Activated CD4-positive, alpha-beta T cell treated with anti-CD3 and anti-CD28 coated beads, Interleukin-2, amount 50 U/mL, for 16 hours (primary cell): ENCODE measurements at places on chromosomes 12 and 14.
A peak's percentile ranks its signal among the peaks of the same experiment; 100 is the strongest.

- DNase-seq, result peak; percentile 67
Observed at GRCh38 chr12:110312581-110313360, 31.7 kb downstream of the ATP2A2 start.

DNA sequence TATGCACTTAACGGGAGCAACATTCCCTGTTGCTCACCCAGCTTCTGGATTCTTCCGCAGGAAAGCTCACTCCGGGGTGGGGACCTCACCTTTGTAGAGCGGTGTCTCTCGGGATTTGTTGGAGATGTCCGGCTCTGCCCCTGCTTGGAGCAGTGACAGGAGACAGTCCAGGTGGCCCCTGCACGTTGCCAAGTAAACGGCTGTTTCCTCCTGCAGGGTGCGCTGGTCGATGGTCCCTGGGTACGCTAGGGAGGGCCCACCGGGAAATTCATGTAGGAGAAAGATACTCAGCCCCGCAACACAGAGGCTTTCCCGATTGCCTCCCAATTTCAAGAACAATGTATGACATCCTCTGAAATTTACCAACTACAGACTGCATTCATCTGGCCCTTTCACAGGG lies 23.1 kb downstream of the ASB2 start:
- no peak for DNase-seq

GRCh38 chr14:22668863-22669262 lies 24.7 kb upstream of the OR6J1 start:
- no peak for DNase-seq

DNA sequence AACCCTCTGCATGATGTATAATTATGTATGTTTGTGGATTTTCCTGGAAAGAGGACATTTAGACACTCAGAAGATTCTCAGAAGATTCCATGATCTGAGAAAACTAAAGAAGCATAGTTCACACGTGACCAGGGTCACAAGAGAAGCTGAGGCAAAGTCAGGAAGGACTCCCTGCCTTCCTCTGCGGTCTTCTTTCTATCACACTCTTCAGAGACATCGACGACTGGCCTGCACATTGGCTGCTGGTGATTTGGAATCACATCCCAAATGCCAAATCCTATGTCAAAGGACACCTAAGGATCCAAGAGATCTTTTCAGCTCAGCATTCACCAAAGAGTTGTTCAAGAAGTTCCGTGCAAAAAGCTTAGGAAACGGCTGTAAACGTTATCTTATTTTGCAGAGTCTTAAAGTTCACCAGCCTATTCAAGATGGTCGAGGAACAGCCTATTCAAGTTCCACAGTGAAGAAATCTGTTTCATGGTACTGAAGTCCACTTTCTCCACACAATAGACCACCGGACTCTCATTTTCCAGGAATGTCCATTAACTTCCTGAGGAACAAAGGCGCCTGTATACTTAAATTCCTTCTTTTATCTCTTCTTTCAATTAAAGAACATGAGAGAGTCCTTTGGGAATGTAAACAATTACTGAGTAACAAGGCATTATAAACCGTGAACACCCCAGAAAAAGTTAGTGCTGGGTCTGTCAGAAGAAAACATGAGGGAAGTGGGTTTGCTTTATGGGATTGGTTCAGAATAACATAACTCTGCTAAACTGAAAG lies 42.1 kb downstream of the IGF1 start:
- no peak for DNase-seq

DNA sequence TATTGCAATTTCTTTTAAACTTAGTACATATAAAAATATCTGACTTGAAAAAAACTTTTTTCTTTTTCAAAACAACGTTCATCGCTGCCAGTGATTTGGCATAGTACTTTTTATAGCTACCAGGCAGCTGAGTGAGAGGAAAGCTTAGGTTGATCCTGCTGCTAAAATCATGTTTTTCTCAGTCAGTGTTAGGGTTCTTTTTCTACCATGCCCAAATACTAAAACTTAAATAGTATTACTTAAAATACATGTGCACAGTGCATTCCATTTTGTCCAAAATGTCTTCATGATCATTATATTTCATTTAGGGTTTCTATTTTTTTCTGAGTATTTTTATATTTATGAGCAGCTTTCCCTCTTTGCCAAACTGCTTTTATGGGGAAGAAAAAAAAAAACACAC lies 123.8 kb downstream of the PDZRN4 start:
- no peak for DNase-seq

GRCh38 chr12:77236066-77236465 lies 170.7 kb upstream of the E2F7 start:
- no peak for DNase-seq

DNA sequence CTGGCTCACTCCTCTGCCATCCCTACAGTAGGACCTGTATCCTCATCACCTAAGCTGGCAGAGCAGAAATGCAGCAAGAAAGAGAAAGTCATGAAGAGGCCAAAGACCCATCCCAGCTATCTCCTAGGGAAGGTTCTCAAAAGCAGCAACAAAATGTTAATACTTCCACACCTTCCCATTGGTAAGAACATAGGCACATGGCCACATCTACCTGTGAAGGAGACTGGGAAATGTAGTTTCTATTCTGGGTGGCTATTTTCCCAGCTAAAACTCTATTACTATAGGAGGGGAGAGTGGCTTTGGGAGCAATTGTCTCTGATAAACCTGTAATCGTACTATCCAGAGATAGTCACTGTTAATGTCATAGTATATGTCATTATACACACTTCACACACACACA lies 13.7 kb upstream of the EIF2B2 start:
- no peak for DNase-seq

- no peak for DNase-seq
Observed at GRCh38 chr12:97714107-97714563, 251.5 kb downstream of the RMST start.

DNA sequence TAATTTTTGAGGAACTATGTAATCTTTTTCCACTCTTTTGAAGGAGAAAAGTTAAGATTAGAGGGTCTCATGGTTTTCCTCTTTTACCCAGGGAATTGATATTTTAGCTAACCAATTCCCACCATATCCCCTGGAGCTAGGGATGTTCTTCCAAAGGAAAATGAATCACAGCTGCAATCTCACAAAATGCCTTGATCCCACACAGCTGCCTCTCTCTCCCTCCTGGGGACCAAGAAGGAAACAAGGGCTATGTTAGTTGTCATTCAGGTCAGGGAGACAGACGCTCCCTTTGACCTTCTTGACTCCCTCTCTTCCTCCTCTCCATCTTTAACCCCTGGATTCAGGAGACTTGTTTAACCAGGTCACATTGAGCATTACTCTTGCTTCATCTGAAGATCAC lies 9.5 kb downstream of the DCN start:
- DNase-seq, result no peak

GRCh38 chr12:131863711-131864396 lies 30.6 kb upstream of the ULK1 start:
- DNase-seq, result no peak

- no peak for DNase-seq
Observed at GRCh38 chr12:65496617-65497016, 218.1 kb downstream of the MSRB3 start.

GRCh38 chr12:10867381-10867780 lies 16.7 kb downstream of the PRH1 start:
- no peak for DNase-seq

DNA sequence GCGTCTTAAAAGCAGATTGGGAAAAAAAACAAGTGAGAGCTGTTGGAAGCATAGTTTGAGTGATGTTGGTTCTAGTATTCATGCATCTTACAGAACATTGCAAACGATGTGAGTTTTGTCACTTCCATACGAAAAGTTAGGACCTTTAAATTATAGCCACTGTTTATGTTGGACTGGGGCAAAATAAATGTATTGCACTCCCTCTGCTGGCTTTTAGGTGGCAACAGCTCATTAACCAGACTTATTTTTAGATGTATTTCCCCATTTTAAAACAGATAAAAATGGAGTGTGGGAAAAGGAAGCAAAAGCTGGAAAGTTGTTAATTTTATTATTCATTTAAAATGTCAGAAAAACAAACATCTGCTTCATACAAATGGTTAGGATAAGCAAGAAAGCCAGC lies 111.9 kb downstream of the LGR5 start:
- DNase-seq, result no peak

DNA sequence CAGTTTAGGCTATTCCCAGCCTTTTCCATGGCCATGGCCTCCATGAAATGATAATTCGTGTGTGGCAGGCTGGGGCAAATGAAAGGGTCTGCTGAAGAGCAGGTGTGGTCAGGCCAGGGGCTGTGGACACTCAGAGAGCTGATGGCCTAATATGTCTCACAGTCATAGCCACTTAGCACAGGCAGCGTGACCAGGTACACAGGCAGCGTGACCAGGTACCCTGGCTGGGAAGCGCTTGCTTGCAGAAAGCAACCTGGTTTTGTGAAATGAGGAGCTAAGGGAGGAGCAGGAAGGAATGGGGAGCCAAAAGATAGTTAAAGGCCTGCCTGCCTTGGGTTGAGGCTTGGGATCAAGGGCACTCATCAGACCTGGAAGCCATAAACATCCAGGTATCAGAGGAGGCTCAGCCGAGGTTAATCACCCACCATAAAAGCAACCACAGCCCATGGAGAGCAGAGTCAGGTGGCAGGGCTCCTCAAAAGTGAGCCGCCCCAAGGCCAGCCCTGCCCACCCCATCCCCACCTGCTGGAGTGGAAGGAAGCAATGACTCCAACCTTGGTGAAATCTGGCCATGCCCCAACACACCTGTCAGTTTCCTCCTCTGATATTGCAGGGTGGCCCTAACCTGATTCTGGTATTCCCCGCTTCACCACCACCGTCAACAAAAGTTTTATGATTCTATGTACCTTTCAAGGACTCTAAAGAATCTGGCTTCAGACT lies 8.0 kb upstream of the KRT8 start:
- DNase-seq, result no peak

DNA sequence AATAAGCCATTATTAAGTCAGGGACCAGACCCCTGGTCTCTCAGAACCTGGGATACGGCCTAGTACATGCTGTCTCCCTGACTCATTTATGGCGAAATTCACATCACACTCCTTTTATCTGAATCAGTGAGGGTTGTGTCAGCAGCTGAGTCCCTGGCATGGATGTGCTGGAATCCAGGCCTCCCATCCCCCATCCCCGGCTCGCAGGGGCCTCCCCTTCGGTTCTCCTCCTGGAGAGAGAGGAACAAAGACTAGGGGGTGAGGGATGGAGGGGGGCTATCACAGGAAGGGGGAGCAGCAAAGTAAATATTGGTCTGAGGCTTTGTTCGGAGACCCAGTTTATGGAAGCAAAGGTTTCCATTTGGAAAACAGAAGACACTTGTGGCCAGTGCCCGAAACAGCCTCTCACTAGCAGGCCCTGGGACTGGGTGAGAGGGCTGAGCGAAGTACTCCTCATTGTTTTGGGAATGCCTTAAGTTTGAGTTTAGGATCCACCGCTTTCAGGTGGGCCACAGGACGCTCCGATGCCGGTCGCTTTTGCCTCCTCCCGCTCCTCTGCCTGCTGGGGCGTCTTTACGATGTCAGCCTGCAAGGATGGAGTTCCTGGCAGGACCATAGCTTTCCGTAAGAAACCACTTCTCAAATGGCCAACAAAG lies 145.0 kb downstream of the PRKCH start:
- DNase-seq, result no peak

GRCh38 chr14:77051116-77051515 lies 22.6 kb upstream of the IRF2BPL start:
- DNase-seq, result no peak

- no peak for DNase-seq
Observed at GRCh38 chr14:64944041-64944440, 1.5 kb upstream of the GPX2 start.

DNA sequence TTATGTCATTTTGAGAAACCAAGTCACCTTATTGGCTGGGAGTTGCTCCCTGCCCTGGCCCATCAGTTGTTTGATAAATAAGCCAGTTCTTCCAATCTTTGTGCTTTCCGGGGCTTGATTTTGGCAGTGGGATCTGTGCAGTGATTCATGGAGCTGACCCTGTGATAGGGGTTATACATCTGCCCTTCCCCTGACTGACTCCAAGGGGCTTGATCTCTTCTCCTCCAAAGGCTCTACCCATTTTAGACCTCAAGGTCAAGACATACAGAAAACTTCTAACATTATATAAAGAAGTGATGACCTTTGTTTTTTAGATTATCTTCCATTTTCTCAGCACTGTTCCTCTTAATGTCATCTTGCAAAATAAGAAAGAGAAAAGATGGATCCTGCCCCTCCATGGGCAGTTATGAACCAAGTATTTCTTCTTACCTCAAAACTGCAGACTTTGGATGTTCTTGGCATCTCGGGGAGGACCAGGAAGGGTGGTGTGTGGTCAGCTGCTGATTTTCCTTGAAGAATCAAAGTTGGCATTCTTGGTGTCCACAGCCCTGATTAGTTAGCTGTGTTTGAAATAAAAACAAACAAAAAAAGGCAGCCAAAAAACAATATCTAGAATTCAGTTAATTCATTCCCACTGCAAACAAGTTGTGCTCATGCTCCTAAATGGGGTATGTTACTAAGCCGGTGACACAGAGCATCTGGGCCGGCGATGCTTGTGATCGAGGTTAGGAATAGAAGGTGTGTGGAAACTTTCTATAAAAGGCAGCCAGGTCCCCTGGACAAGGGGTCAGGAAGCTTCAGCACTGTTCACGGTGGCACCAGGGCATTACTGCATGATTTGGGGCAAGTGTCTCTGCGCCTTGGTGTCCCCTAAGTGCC lies 120.2 kb downstream of the SAMD4A start:
- no peak for DNase-seq

GRCh38 chr12:27999521-27999920 lies 27.0 kb upstream of the PTHLH start:
- no peak for DNase-seq

DNA sequence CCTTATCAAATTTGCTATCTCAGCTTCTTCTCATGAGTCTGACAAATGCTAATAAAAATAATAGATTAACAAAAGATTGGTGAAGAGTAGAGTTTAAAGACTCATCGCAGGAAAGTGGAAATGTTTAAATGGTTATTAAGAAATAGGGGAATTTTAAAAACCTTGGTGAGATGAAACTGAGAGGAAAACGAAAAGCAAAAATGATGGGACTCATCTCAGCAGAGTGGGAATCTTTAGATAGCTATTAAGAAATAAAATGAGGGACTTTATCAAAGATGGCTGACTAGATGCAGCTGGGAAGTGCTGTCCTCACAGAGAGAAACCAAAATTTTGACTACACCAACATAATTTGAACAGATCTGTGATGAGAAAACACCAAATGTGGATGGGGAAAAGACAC lies 79.2 kb upstream of the CD163 start:
- DNase-seq, result no peak

DNA sequence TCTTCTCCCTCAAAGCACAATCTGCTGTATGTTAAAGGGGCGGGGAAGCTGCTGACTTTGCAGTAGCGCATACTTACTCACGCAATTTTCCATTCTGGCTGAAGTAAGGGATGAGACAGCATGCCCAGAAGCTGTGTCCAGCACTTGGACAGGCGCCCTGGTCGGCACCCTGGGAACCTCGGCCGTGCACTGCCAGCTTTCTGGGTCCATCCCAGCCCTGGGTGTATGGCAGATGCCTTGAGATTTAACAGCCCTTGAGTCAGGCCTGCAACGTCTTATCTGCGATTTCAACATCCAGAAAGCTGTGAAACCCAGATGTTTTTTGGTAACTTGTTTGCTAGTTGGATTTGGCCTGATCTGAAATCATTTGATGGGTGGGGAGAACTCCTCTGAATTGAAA lies 16.1 kb downstream of the EML1 start:
- DNase-seq, result no peak
